ENCODE measurements at places on chromosomes 3 and 15.
A peak's percentile ranks its signal among the peaks of the same experiment; 100 is the strongest.

- no peak for DNase-seq
These were observed 51.8 kb upstream of the LINGO1 start for GRCh38 chr15:77684341-77685081.

- DNase-seq = no peak
These were observed 369.3 kb upstream of the TRIM42 start for GRCh38 chr3:140308535-140308934.

GRCh38 chr3:52554026-52554755 is 17.8 kb downstream of the UQCC5 start:
- no peak for DNase-seq

DNA sequence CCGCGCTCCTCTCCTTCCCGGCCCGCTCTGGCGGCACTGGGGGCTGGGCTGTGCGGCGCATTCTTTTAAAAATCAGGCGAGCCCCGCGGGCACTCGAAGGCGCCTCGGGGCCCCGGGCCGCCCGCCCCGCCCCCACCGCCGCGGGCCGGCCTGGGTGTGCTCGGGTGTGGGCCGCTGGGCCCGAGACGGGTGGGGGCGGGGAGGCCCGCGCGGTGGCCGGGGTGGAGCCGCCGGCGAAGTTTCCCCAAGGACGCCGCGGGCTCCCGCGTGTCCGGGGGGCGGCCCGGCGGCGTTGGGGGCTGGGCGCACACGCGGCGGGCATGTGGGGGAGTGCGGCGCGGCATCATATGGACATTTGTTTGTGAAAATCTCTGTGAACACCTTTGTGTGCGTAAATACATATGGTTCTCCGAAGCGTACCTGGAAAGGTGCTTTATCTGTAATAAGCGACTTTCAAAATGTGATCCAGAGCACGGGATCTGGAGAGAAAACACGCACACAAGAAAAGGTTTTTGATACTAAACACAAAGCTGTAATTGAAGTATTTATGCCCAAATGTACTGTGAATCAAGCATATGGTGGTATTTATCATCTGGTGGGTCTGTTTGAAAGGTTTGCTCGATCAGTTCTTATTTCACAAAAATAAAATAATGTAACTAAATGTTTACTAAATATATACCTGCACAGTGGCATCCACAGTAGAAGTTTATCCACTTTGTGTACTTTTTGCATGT is 612 bp upstream of the TBL1XR1 start:
- DNase-seq = peak; percentile 84

- DNase-seq = no peak
These were observed 123.1 kb upstream of the STRIT1 start for GRCh38 chr3:155416500-155417118.

DNA sequence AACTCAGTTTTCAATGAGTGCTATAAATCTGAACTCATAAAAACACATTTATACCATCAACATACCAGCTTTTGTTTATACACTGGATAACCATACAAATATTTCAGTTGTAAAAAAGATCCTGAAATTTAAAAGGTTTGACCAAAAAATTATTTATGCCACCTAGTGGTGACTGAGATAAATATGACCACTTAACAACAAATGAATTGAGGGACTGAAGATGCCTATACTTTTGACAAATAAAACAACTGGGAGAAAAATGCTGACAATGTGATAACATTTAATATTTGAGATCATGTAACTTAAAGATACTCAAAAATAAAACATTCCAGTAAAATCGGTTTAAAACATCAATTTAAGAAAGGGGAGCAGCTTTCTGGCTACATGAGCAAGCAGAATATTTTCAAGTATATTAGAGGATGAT is 30.4 kb downstream of the ATG3 start:
- DNase-seq = no peak

DNA sequence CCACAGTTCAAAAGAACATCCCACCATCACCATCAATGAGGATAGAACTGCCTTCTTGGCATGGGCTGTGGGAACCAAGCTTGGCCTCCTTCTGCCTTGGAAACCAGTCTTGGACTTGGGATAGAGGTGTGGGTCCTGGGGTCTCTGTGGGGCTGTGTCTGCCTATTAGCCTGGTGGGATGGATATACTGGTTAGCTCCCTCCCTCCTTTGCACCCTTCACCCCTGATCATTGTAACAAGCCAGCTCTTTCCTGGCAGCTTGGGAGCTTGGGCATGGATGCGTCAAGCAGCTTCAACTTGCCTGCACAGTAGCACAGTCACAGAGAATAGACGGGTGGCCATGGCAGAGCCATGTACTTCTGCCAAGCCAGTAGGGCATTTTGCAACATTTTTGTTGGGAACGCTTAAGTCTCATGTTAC is 65.2 kb downstream of the SMAD6 start:
- DNase-seq = no peak

- no peak for DNase-seq
These were observed 932.9 kb downstream of the ROBO1 start for GRCh38 chr3:78834910-78835309.

- DNase-seq = no peak
These were observed 231.7 kb downstream of the CPNE4 start for GRCh38 chr3:131803113-131803512.

DNA sequence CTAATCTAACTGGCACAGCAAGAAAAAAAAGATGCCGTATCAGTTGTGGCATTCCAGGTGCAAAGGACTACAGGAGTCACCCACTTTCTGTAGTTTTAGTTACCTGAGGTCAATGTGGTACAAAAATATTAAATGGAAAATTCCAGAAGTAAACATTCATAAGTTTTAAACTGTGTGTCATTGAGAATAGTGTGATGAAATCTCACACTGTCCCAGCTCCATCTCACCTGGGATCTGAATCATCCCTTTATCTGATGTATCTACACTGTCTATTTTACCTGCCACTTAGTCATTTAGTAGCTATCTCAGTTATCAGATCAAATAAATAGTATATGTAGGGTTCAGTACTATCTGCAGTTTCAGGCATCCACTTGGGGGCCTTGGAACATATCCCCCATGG is 26.7 kb downstream of the GBE1 start:
- DNase-seq = no peak

DNA sequence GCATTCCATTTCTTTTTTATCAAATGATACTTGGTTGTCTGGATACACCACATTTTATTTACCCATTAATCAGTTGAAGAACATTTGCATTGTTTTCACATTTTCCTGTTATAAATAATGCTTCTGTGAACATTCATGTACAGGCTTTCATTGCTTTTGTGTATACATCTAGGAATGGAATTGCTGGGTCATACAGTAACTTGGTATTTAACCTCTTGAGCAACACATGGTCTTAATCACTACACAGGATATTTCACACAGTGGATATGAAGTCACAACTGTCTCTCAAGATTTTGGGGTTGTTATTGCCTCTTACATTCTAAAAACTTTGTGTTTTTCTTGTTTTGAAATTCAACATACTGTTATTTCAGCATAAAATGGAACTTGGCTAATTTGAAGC is 48.2 kb downstream of the C3orf85 start:
- DNase-seq = no peak

DNA sequence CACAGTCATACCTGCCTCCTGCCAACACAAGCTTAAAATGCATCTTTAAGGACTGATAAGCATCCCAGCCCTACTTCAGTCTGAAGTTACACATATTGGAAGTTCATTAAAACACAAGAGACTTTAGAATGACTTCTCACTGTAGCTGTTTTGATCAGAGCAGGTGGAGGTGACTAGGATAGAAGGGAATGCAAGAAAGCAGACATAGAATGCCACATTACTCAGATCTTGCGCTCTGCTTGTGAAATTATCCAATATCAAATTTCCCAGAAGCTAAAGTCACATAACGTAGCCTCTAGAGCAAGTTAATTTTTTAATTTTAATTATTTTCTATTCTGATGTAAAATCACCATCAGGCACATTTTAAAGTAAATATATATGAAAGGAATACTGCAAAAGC is 306.5 kb downstream of the PLOD2 start:
- no peak for DNase-seq

DNA sequence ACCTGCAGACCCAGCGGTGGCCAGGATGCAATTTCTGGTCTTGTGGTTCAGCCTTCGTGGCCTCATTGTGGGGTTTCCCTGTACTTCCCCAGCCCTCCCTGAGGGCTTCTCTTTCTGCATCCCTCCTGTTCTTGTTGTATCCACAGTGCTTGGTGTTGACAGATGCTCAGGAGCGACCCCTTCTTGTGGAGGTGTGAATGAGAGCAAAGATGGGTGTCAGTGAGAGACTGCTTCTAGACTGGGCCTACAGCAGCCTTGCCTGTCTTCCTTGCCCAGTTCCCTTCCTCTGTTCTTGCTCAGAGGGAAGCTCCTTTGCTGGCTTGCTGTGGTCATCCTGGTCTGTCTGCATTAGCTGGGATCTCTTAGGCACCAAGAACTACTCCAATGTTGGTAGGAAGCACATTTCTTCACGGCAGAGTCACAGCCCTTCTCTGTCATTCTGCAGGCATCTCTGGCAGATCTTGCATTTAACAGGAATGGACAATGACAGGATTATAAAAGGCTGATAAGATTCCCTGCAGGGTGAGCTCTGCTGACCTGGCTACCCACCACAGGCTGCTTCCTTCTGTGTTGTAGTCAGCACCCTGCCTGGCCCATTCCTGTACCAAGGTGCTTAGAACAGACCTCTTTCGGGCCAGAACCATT is 317.8 kb upstream of the C2CD4B start:
- DNase-seq = no peak

DNA sequence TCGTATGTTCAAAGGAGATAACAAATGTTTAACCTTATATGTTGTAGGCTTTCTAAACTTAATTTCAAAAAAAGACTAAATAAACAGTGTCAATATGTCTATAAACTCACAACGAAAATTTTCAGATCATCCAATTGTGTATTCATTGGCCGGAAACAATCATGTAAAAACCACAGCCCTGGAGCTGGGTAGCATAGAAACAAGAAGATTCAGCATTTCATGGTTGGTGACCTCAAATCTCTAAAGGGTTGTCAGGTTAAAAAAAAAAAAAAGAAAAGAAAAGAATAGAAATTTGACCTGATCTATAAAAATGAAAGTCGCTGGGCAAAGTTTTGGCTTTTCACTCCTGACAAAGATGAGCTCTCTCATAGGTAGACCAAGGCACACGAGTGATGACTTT is 13.9 kb downstream of the MEX3B start:
- DNase-seq = no peak

DNA sequence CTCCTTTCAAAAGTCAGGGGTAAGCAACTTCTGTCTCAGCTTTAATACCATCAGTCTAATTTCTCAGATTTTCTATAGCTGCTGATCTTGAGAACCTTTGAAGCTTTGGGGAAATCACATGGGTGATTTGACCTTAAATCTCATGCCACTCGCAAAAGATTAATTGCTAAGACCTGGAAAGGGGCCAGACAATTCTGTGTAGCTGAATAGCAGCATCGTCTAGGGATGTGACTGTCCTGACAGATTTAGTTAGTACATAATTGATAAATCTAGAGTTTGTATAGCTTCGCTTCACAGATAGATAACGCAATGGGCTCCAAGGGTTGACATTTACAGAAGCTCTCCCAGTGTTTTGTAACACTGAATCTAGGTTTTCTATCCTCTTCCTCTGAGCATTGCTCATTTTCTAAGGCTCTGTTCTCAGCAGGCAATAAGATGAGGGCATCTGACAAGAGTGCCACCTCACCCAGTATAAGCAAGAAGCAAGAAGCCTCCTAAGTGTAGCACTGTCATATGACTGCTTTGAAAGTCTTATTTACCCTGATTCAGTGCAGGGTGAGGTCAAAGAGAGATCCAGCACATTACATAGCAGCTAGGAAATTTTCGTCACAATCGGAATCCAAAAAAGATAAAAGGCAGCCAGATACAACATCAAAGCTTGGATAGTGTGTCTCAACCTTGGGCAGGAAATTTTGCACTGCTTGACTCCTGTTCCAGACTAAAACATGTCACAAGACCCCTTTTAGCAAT is 47.7 kb upstream of the DUT start:
- no peak for DNase-seq

GRCh38 chr3:1275495-1275894 is 182.7 kb downstream of the CNTN6 start:
- no peak for DNase-seq

- DNase-seq = peak; percentile 87
These were observed 17.3 kb downstream of the ZDHHC19 start for GRCh38 chr3:196193736-196194541.

GRCh38 chr3:21059404-21059803 is 691.6 kb downstream of the ZNF385D start:
- DNase-seq = no peak

DNA sequence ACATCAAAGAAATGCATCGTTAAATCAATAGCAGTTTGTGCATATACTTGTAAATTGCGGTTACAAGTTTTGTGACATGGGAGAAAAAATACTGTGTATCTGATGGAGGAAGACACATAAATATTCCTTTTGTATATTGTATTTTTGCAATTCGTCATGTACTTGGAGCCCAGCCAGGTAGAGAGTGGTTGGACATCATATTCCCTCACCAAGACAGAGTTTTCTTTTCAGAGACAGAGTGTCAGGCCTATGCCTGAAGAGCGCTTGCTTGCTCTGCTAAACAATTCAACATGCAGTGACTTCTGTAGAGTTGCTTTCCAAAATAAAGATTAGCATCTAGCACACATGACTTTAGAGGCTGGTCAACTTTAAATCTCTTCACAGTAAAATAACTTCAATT is 24.8 kb upstream of the MEIS2 start:
- DNase-seq = no peak

GRCh38 chr3:14411166-14411526 is 8.7 kb downstream of the SLC6A6 start:
- no peak for DNase-seq

GRCh38 chr3:8445861-8446260 is 55.8 kb upstream of the LMCD1 start:
- no peak for DNase-seq

GRCh38 chr3:14779069-14779685 is 39.6 kb upstream of the FGD5 start:
- DNase-seq = no peak

- no peak for DNase-seq
These were observed 897.3 kb downstream of the ROBO1 start for GRCh38 chr3:78870484-78870883.

- no peak for DNase-seq
These were observed 593.3 kb downstream of the FOXP1 start for GRCh38 chr3:70990185-70990584.

DNA sequence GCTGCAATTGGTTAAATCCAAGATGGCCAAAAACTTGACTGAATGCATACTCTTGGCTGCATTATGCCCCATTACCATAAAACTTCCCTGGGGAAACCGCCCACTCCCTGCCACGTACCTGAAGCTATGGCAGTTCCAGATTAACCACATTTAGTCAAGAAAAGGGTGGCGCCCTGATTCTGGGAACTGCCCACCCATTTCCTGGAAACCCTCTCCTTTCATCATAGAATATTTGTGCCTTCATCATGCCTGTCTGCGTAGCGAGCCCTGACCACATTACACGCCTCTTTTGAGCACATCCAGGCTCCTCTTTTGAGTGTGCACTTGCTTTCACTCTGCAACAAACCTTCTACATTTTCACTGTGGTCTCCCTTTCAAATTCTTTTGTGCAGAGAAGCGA is 5.2 kb downstream of the LINS1 start:
- DNase-seq = peak; percentile 61
